ENCODE measurements at places on chromosomes 7 and 10. TPM values are rescaled to one million over a fixed set of nuclear protein-coding genes. Genes with fewer than 3 reads are reported as not detected.

GRCh38 chr10:86733260-86733671 lies 23.2 kb upstream of the BMPR1A start:
- DNase-seq = no peak

Gene ATAD1
- total RNA-seq = 49.2 TPM

Gene PSD
- 7.6 TPM for total RNA-seq

DNA sequence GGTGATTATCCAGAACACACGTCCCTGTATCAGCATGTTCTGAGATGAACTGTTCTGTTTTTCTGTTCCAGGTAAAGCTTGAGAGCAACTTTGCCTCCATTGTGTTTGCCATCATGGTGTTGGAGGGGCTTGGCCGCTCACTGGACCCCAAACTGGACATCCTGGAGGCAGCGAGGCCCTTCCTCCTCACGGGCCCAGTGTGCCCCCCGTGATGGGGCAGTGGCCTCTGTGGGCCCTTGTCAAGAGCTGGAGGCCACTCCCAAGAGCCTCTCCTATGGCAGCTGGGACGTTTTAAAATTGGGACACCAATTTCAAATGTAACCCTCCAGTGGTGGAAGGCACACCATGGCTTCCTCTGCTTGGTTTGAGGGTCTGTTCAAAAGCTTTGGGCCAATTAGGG lies 1.9 kb upstream of the NDUFB2 start:
- no peak for DNase-seq

Gene GIMAP4
- total RNA-seq = 72.7 TPM

Gene PODXL
- total RNA-seq = 0.70 TPM

Gene SEPHS1
- total RNA-seq = 68.7 TPM

Gene TAS2R4
- total RNA-seq = 0.27 TPM

- DNase-seq = peak; percentile 53
Measured at GRCh38 chr7:98168181-98168903, 42.9 kb upstream of the BHLHA15 start.

GRCh38 chr7:90211391-90212148 lies at the start of gene STEAP2:
TSS of gene STEAP2 (plus strand) at chr7:90211740. CDS start at chr7:90225083, 13,343 bp downstream.
- peak; percentile 57 for DNase-seq

Gene JCAD
- 0.02 TPM for total RNA-seq

GRCh38 chr7:34761627-34762026 lies 103.6 kb downstream of the NPSR1 start:
- no peak for DNase-seq

GRCh38 chr7:39539816-39540215 lies 26.4 kb upstream of the YAE1 start:
- DNase-seq = no peak

GRCh38 chr7:50608196-50608906 lies 43.1 kb upstream of the DDC start:
- DNase-seq = no peak

- peak; percentile 2 for DNase-seq
Measured at GRCh38 chr10:104824380-104825006, 183.4 kb downstream of the SORCS3 start.

DNA sequence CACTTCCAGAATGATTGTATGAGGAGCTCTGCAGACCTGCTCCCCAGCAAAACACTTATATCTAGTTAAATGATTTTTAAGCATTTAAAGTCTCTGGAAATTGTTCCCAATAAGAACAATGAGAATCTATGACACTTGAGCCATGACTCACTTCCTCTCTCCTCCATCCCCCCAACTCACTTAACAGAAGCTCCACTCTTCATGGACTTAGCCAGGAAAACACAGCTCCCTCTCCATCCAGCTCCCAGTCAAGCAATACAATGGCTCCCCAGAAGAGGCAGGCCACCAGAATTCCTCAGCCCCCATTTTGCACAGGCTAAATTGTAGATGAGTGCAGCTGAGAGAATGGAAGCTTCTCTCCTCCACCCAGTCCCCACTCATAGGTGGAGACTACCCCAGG lies 27.0 kb downstream of the AOC1 start:
- no peak for DNase-seq

DNA sequence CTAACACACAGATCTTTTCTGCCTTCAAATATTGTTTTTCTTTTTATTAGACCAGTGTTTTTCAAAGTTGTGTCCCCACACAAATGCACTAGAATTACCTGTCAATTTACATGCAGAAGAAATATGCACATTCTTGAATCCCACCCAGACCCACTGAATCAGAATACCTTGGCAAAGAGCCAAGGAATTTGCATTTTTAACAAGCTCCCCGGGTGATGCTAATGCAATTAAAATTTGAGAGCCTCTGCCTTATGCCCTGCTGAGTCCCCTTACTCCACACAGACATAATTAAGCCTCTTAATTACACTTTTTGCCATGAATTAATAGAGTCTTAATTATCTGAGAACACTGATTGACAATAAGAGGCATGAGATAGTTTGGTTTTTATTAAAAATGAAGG lies 201.2 kb upstream of the GRB10 start:
- no peak for DNase-seq

- DNase-seq = no peak
Measured at GRCh38 chr7:158492367-158492764, 95.3 kb downstream of the PTPRN2 start.

- DNase-seq = no peak
Measured at GRCh38 chr7:130374507-130374906, 5.8 kb upstream of the CPA1 start.

Gene ERVW-1
- not detected for total RNA-seq

DNA sequence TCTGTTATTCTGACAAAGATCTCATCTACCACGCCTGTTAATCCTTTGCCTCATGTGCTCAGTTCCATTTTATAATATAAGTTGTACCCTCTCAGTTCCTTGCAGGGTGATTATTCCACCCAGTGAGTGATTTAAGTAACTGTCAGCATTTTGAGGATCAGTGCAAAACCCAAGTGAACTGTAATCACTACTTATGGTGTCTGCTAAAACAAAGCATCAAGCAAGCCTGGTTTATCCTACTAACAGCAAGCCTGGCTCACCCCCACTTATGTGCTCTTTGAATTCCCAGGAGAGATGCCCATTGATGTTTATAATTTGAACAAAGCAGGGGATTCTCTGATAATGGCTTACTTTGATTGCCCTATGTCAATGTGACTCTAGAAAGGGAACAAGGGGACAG lies 186.8 kb upstream of the LRGUK start:
- no peak for DNase-seq

DNA sequence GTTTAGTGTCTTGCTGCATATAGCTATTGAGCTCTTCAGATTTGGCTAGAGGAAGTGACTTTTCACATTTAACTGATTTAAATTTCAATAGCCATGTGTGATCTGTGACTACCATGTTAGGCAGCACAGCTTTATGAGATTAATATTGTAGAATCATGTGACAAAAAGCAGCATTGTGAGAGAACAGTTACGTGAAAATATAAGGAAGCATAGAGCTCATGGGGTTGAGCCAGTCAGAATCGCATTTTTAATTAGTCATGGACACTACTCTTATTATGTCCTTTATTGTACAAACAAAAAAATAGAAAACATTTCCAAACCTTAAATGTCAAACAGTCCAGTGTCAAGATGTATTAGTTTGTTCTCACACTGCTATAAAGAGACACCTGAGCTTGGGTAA lies 48.0 kb downstream of the MTURN start:
- DNase-seq = no peak

GRCh38 chr10:119090026-119090795 lies 9.6 kb upstream of the EIF3A start:
- DNase-seq = no peak

DNA sequence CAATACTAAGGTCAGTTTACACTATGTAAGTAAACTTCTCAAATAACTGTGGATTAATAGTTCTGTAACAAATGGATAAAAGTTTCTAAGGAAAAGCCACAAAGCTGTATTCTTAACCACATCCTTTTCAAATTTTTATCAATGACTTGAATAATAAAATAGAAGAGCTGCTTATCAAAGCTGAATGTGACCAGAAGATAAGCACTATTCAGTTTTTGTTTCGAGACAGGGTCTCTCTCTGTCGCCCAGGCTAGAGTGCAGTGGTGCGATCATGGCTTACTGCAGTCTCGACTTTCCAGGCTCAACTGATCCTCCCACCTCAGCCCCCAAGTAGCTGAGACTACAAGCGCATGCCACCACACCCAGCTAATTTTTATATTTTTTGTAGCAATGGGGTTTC lies 17.0 kb downstream of the UPF2 start:
- no peak for DNase-seq

DNA sequence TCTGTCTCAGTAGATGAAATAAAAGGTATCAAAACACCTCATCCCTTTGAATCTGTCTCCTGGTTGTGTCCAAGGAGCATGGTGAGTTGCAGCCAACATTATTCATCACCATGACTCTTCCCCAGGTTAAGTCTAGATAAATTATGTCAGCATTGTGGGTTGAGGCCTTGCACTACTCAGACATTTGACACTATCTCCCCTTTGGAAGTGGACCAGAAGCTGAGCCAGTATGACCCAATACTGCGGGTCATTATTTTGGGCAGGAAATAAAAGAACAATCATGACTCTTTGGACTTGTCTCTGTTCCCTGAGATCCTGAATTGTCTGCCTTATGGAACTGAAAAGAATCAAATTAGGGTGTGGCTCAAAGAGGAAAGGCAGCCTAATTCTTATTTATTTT lies 168.2 kb upstream of the FAM171A1 start:
- DNase-seq = no peak

GRCh38 chr10:59762505-59762904 lies 9.2 kb upstream of the MRLN start:
- DNase-seq = no peak

DNA sequence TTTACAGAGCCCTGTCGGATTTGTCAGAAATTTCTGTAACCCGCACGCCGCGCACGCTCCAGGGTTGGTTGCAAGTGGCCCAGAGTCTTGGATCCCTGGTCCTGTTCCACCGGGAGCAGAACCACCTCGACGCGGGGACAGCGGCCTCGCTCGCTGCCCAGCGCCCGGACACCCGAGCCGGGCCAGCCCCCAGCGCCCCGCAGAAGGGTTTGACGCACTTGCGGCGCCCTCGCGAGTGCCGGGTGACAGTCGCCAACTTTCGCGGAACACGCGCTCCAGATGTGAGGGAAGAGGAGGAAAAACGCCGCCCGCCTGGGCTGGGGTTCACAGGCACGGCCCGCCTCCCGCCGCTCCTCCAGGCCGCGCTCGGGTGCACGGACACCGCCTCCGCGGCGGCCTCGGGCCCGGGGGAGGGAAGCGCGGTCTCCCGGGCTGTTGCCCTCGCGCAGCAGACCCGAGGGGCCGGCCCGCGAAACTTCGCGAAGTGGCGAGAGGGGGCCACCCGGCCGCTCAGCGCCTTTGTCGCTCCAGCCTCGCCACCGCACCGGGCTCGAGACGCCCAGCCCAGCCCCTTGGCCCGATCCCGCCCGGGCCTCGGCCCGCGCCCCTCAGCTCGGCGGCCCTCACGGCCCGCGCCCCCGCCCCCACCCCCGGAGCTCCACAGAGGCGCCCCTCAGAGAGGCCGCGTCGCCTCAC lies 514 bp downstream of the RNF216 start:
- peak; percentile 52 for DNase-seq

GRCh38 chr10:13930120-13930519 lies 343.4 kb downstream of the PRPF18 start:
- DNase-seq = peak; percentile 15

Gene INTS1
- 88.9 TPM for total RNA-seq

- DNase-seq = no peak
Measured at GRCh38 chr7:127437837-127438236, 45.3 kb upstream of the ZNF800 start.

DNA sequence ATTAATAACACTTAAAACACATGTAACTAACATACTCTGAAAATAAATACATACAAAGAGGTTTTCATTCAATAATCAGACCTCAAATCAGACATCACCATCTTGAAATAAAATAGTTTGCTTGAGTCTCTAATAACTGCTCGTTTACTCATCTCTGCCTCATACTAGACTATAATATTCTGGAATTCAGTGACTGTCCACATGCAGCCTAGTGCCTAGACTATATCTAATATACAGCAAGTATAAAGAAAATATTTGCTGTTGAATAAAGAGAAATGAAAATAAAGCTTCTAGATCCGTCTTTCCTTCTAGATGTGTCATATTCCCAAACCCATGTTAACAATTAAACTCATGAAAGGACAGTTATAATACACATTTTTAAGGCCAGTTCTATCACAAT lies 236.3 kb upstream of the LRRN3 start:
- DNase-seq = no peak

DNA sequence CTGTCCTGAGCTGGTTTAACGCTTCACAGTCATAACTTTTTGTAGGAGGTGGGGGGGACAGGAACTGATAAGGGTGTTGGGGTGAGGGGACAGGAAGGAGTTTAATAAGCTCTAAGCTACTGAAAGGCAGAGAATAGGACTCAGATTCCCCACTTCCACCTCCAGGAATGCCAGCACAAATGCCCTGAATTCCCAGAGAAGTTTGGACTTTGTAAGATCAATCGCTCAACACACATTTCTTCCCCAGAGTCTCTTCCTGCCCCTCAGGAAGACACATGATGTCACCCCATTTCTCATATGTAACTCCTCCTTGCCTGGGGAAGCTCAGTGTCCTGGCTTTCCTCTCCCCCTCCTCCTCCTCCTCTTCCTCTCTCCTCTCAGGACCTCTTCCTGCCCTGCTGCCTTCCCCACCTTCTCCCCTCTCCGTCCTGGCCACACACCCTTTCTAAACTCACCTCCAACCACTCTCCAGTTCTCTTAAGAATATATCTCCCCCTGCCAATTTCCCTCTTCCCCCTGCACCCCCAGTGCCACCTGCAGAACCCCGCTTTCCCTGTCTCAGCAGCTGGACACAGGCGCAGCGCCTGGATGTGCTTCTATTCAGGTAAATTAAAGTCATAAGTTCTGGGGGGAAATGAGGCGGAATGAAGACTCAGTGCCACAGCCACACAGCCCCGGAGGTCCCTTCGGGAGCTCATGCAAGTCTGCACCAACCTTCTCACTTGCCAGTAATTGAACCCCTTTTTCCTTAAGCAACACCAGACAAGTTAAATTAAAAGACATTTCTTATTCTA lies 5.3 kb upstream of the LOXL4 start:
- DNase-seq = no peak

Gene TRDMT1
- 9.6 TPM for total RNA-seq

DNA sequence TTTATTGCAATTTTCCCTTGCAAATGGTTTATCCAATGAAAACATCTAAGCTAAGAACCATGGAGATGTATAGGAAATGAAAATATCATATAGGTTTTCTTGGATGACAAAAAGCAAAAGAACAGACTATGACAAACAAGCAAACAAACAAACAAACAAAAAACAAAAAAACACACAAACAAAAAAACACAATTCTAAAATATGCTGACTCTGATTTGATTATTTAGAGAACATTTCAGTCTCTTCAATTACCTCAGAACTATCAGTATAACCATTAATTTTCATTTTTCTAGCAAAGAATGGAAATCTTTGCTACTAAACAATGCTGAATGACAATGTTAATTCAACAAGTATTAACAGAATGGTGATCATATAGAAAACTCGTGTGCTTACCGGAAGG lies 369.5 kb upstream of the LRRN3 start:
- no peak for DNase-seq

Gene COL17A1
- not detected for total RNA-seq

Gene HK1
- total RNA-seq = 236 TPM

Measured in activated naive CD8-positive, alpha-beta T cell treated with anti-CD3 and anti-CD28 coated beads for 36 hours (primary cell).